ENCODE measurements at places on chromosomes 4 and X. TPM values are rescaled to one million over a fixed set of nuclear protein-coding genes. Genes with fewer than 3 reads are reported as not detected.

- no peak overlapping the region for H3K4me3 ChIP-seq
- no peaks in the 10 kb centered on the region for H3K27me3 ChIP-seq
- H3K27ac ChIP-seq: no peak overlapping the region
- H3K36me3 ChIP-seq: no peaks in the 10 kb centered on the region
These were observed 164.9 kb upstream of the KLF3 start for GRCh38 chr4:38499101-38499500.

DNA sequence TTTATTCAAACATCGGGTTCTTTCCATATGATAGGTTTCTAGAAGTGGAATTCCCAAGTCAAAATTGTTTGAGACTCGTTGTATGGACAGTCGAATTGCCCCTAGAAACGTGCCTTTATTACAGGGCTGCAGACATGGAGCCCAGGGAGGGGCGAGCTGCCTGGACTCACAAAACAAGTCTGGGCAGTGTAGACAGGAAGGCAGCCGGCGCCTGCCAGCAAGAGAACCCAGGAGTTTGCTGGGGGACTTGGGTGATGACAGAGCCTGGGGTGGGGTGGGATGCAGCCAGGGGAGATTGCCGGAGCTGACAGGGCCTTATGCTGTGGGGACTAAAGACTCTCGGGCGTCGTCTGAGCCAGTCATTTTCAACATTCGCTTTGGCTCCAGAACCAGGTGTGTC lies 107.4 kb upstream of the MSX1 start:
- H3K27ac ChIP-seq: no peak overlapping the region
- H3K4me1 ChIP-seq: no peaks in the 10 kb centered on the region
- H3K4me3 ChIP-seq: no peak overlapping the region
- H3K27me3 ChIP-seq: no peaks in the 10 kb centered on the region

DNA sequence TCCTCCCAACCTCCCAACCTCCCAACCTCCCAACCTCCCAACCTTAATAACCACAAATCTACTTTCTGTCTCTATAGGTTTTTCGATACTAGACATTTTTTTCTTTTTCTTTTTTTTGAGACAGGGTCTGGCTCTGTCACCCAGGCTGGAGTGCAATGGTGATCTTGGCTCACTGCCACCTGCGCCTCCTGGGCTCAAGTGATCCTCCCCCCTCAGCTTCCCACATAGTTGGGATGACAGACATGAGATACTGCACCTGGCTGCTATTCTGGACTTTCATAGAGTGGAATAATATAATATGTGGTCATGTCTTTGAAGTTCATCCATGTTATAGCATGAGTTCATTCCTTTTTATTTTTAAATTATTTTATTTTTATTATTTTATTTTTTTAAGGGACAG lies 39.5 kb upstream of the ZFX start:
- H3K4me3 ChIP-seq: no peak overlapping the region
- no peaks in the 10 kb centered on the region for H3K4me1 ChIP-seq
- no peak overlapping the region for H3K27ac ChIP-seq
- no peaks in the 10 kb centered on the region for H3K36me3 ChIP-seq

GRCh38 chrX:1853447-1853846 lies 238.6 kb downstream of the ASMT start:
- H3K27me3 ChIP-seq: no peaks in the 10 kb centered on the region
- DNase-seq: no peak
- no peak overlapping the region for H3K4me3 ChIP-seq
- H3K27ac ChIP-seq: no peak overlapping the region
- no peaks in the 10 kb centered on the region for H3K36me3 ChIP-seq

GRCh38 chr4:137705171-137705783 lies 173.0 kb upstream of the PCDH18 start:
- H3K4me3 ChIP-seq: no peak overlapping the region
- no peaks in the 10 kb centered on the region for H3K36me3 ChIP-seq
- no peak for DNase-seq
- no peaks in the 10 kb centered on the region for H3K4me1 ChIP-seq
- H3K27me3 ChIP-seq: no peaks in the 10 kb centered on the region

DNA sequence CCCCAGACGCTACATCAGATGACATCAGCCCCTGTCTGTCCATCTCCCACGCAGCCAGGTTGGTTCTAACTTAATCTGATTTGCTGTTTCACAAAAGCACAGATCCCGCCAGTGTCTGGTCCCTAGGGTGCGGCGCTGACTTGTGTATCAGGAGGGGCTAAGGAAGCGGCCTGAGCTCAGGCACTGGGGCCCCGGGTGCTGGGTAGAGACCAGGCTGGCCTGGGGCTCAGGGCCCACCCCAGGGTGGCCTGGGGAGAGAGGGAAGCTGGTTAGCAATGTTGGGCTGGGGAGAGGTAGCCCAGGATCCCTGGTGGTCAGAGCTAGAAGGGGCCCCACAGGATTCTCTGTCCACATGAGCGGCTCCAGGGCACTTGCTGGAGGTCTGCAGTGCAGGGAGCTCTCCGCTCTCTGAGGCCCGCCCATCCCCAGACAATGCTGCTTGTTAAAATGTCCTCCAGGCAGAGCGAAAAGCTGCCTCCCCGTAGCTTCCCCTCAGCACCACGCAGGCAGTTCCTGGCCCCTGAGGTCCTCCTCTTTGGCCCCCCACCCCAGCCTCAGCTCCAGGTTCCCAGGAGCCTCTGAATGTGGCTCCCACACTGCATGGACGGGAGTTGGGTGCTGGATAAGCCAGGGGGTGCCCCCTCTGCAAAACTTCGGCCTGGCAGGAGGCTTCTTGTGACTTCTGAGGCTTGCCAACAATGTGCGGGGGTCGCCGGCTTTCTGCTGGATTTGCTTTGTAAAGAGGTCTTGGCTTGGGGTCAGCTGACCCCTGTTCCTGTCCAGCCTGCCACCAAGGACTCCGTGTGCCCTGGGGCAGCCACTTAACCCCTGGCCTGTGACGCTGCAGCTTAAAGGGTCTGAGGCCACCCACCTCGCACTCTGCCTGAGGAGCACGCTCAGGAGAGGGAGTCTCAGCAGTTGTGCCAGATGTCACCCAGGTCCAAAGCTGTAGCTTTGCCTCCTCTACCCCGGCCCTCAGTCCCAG lies 112.9 kb downstream of the CPZ start:
- H3K36me3 ChIP-seq: no peaks in the 10 kb centered on the region
- H3K4me1 ChIP-seq: no peaks in the 10 kb centered on the region
- H3K4me3 ChIP-seq: no peak overlapping the region
- peaks cover 2% of the 10 kb centered on the region for H3K27me3 ChIP-seq
- DNase-seq: no peak

DNA sequence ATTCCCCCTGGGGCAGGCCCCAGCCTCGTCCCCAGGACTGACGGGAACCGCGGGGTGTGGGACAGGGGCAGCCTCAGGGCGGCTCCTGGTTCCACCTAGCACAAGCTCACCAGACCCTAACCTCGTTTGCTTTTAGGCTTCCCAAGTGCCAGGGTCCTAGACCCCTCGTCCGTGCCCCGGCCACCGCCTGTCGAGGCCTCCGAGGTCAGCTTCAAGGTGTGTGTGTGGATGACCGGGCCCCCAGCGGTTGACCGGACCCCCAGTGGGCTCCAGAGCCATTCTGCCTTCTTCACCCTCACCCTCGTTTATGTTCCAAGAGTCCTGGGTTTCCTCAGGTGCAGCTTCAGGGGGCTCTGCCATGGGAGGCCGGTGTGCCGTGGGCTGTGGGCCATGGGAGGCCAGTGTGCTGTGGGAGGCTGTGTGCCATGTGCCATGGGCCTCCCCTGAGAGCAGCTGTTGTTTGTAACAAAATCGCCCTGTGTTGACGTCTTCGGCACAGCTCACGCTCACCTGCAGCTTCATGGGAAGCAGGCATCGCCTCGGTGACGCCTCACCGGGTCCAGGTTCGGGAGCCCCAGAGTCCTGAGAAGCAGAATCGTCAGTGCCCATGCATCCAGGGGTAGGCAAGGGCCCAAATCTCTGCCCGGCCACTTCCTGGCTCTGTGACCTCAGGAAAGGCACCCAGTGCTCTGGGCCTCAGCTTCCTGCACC lies 43.0 kb upstream of the HMX1 start:
- H3K27me3 ChIP-seq: peaks cover 3% of the 10 kb centered on the region
- no peaks in the 10 kb centered on the region for H3K36me3 ChIP-seq
- no peaks in the 10 kb centered on the region for H3K4me1 ChIP-seq
- no peak overlapping the region for H3K4me3 ChIP-seq
- no peak for DNase-seq

- no peak overlapping the region for H3K4me3 ChIP-seq
- no peak for DNase-seq
- peaks cover 30% of the 10 kb centered on the region for H3K36me3 ChIP-seq
- no peak overlapping the region for H3K27ac ChIP-seq
These were observed 54.0 kb downstream of the METTL14 start for GRCh38 chr4:118739022-118739713.

DNA sequence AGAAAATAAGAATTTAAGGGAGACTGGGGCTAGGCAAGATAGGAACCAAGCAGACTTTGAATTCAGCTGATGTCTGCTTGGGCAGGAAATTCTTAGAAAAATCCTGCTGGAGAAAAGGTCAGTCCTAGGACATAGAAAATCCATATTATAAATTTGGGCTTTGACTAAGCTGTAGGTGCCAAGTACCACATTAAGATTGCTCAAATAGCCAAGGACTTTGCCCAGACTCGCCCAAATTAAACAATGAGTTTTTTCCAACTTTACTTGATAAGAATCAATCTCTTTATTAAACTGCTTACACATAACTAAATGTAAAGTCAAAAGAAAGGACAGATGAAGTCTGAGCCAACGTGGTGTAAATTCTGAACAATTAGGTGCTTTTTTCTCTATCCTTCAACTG lies 95.4 kb downstream of the FUNDC1 start:
- H3K4me3 ChIP-seq: no peak overlapping the region
- H3K27me3 ChIP-seq: no peaks in the 10 kb centered on the region
- no peak for DNase-seq
- H3K27ac ChIP-seq: no peak overlapping the region

DNA sequence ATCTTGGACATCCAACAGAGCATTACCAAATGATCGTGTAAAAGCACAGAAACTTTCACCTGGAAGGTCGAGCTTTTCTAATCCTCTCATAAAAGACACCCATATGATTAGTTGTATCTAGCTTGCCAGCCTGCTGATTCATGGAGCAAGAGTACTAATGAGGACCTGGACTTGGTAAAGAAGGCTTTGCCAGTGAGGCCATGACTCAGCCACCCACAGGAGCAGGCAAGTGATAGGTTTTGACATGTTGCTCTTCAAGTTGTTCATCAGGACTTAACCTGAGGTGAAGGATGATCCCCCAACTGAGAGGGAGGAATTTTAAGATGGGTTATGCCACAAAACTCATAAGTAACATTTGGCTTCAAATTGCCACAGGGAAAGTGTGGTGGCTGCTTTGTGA lies 24.7 kb upstream of the EPGN start:
- no peak overlapping the region for H3K27ac ChIP-seq
- H3K36me3 ChIP-seq: peaks cover 5% of the 10 kb centered on the region
- no peaks in the 10 kb centered on the region for H3K4me1 ChIP-seq
- H3K4me3 ChIP-seq: no peak overlapping the region
- no peak for DNase-seq
- no peaks in the 10 kb centered on the region for H3K27me3 ChIP-seq

DNA sequence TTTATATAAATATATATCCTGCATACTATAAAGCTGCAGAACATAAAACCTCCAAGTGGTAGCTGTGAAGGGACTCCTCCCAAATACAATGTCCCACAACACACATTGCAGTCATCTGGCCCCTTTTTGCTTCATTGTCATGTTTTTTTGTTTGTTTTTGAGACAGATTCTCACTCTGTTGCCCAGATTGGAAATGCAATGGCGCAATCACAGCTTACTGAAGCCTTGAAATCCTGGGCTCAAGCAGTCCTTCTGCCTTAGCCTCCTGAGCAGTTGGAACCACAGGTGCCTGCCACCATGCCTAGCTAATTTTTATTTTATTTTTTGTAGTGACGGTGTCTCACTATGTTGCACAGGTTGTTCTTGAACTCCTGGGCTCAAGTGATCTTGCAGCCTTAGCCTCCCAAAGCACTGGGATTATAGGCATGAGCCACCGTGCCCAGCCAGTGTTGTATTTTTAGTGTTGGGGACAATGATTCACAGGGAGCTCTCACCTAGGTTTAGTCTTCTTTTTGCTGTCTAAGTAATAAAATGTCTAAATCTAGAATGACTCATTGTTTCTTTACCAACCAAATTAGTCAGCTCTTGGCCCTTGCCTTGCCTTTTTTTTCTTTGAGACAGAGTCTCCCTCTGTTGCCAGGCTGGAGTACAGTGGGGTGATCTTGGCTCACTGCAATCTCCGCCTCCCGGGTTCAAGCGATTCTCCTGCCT lies 24.0 kb upstream of the XIAP start:
- peaks cover 3% of the 10 kb centered on the region for H3K27me3 ChIP-seq
- H3K27ac ChIP-seq: no peak overlapping the region

DNA sequence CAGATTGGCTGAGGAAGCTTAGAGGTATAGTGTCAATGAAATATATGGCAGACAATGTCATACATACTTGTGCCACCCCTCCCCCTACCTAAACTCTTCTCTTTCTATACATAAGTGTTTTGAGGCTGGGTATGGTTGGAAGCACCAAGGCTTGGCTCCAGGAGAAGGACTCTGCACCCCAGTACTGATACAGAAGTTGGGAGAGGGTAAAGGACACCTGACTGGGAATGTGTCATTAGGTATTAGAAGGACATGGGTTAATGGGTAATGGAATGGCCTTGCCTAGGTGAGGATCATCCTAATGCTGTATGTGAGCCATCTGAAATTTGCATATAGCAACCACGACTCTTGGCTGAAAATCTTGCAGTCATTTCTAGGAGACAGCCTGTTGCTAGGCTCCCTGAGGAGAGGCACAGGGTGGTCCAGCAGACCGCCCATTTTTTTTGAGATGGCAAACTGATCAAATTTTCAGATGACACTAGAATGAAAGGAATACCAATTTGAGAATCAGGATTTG lies 26.8 kb upstream of the AP1S2 start:
- H3K4me1 ChIP-seq: peaks cover 7% of the 10 kb centered on the region
- no peak for DNase-seq
- no peaks in the 10 kb centered on the region for H3K36me3 ChIP-seq
- no peaks in the 10 kb centered on the region for H3K27me3 ChIP-seq
- H3K4me3 ChIP-seq: no peak overlapping the region

- H3K36me3 ChIP-seq: no peaks in the 10 kb centered on the region
- no peak overlapping the region for H3K27ac ChIP-seq
- H3K27me3 ChIP-seq: no peaks in the 10 kb centered on the region
- no peak for DNase-seq
- no peaks in the 10 kb centered on the region for H3K4me1 ChIP-seq
- no peak overlapping the region for H3K4me3 ChIP-seq
These were observed 134.6 kb upstream of the BOD1L1 start for GRCh38 chr4:13762130-13762529.

Gene GRPR
- not detected for total RNA-seq

Gene CT45A5
- total RNA-seq: not detected

Gene SYTL4
- not detected for total RNA-seq

Gene GK2
- not detected for total RNA-seq

Gene FRMPD3
- total RNA-seq: not detected

Gene SH2D1A
- total RNA-seq: 30.5 TPM

Gene RHOH
- total RNA-seq: 98.6 TPM

Gene ZNF711
- total RNA-seq: 0.33 TPM

Measured in activated CD4-positive, alpha-beta memory T cell treated with anti-CD3 and anti-CD28 coated beads for 36 hours (primary cell).